ENCODE measurements at places on chromosomes 1 and 21.

DNA sequence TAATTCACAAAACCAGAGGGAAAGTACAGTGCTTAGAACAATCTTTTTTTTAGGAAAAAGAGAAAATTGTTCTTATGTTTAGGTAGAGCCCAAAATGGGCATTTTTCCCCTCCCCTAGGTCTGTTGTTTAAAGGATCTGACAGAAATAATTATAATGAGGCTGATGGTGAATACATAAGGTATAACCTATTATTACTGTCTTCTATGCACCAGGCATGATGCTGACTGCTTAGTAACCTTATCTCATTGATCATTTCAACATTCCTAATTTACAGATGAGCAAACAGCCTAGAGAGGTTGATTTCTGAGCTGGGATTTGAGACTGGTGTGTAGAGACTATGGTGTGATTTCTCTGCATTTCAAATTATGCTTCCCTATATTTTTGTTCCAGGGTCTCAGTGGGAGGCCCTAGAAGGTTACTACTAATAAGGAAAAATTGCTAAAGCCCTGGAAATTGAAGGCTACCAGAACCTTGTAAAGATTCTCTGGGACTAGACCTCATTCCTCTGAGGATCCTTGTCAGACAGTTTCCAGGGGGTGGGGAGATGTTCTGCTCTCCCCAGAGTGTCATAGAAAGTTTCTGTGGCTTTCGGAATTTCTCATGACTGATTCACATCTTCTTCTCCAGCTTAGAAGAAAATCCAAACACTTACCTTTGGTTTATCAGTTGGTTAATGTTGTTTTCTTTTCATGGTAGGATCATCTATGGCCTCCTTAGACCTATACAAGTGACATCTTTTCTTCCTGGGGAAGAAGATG lies 44.9 kb downstream of the ROR1 start:
- DNase-seq = no peak

GRCh38 chr1:3063379-3064295 lies 5.4 kb upstream of the PRDM16 start:
- DNase-seq = no peak

DNA sequence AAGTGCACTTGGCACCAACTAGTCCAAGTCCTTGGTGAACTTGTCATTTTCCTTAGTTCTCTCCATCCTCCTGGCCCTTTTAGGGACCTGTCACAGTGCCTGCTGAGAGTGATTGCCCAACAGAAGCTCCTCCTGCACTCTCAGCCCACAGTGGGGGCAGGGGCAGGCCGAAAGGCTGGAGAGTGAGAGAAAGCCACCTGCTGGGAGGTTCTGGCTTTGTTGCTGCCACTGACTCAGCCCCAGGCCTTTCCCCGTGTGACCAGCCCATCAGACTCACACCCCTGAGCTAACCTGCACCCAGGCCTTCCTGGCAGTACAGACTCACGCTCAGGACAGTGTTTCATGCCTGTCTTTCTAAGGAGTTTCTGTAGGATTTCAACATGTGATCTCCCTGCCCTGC lies 17.1 kb upstream of the PROK1 start:
- peak; percentile 67 for DNase-seq

DNA sequence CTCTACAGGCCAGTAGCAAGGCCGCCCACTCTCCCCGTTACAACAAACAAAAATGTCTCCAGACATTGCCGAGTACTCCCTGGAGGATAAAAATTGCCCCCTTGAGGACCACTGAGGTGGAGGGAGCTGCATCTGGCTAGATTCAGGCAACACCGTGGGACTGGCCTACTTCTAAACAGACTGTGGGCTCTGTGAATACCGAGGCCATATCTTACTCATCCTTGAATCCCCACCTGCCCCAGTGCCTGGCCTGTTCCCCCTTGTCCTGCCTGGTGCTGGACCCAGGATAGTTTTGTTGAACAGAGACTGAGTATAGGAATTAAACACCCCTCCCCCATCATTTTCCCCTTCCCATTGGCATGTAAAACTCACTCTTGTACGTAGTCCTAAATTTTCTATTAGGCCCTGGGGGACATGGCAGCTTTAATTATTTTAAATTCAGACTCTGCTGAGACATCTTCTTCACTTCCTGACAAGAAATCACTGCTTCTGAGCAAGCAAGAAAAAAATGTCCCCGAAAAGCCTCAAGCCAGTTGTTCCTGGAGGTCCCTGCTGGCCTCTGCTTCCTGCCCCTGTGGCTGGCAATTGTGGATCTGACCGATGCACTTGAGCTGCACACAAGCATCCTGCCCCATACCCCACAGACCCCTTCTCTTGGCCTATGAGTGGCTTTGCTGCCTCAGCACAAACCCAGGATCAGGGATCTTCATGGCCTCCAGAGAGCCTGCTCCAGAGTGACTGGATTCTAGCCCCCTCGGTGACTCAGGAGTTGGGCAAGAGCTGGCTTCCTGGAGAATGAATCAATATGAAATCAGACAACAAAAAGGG lies 111.0 kb downstream of the ACTL8 start:
- peak; percentile 81 for DNase-seq

DNA sequence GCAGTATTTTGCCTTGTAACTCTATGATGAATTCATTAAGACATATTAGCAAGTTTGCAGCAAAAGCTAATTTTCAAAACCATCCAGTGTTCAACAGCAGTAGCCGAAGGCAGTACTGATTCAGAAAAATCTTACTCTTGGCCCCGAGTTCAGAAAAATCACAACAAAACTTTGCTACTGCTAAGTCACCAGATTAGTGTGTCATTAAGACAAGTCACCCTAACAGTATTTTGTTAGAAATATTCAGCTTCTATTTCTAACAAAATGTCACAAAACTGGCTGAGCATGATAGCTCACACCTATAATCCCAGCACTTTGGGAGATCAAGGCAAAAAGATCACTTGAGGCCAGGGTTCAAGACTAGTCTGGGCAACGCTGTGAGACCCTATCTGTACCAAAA lies 8.2 kb downstream of the GTF2B start:
- DNase-seq = no peak

DNA sequence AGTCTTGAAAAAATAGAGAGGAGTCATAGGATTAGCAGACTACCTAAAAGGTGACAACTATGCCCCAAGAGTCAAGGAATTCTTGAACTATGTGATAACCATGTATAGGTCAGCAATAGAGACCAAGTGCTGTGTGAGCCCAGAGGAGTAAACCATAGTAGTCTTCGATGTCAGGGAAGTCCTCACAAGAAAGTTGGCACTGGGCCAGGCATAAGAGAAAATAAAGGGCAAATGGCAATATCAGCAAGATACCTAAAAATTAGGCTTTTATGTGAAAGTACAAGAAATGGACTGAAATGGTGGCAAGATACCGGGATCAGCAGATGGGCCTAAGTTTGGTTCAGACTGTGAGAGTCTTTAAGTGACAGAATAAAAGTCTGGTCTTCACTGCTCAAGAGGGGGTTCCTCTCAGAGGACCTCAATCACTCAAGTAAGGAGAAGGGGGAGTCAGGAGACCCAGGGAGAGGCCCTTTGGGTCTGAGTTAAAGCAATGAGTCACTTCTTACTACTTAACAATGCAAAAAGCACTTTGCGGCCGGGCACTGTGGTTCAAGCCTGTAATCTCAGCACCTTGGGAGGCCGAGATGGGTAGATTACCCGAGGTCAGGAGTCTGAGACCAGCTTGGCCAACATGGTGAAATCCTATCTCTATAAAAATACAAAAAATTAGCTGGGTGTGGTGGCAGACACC lies 95.0 kb downstream of the TEX35 start:
- no peak for DNase-seq

DNA sequence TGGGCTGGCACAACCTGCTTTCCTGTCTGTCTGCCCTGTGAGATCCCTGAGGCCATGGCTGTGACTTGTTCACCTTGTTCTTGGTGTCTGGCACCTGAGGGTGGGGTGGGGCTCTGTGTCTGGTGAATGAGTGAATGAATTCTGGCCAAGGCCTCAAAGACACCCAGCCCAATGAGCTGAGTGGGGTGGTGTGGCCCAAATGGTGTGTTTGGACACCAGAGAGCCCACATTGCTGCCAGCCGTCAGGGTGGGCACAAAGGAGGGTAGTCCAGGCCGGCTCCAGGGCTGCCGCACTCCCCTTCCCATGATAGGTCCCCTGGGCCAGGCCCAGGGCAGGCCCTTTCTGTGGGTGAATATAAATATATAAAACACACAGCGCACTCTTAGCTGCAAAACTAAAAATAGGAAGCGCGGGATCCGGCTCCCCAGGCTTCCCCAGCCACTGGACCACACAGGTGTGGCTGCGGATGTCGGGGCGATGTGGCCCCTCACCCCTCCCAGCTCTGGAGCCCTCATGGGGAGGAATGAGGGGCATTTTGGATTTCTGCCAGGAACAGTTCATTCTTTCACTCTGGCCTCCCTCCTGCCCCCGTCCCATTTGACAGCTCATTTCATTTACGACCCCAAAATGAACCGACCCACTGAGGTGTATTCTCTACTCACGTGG lies 33.3 kb downstream of the RUNX3 start:
- DNase-seq = no peak

GRCh38 chr1:182672487-182672836 lies 11.9 kb downstream of the RGS8 start:
- no peak for DNase-seq

- no peak for DNase-seq
Measured at GRCh38 chr1:192140382-192140781, 17.9 kb upstream of the RGS18 start.

DNA sequence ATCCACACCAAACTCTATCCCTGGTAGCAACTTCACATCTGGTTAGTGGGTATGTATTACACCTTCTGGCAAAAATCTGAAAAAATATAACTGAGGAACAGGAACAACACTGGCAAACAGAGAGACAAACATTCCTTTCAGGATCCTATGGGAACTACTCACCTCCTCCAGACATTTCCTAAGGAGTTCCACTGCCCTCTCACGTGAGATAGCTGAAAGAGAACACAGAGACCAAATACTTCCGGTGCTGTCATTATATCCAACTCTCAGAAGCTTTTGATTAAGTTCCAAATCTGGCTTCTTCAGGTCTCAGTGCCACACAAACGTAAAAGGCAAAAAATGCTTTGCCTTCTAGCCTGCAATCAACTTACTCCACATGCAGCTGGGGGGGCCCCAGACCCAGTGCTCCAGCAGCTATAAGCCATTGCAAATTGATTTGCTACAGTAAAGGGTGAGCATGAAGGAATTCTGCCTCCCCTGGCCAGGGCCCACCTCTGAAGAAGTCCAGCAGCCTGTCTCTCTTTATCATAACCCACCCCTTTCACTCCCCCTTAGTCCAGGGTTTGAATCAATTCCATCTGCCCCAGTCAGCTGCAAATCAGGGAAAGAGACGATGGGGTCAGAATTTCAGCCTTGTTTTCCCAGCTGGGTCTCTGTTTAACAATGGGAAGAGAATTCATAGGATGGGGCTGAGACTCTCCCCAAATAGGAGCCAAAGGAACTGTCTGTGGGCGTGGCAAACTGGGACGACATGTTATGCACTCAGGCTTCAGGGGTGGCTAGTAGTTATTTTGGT lies 32.2 kb downstream of the TFAP2E start:
- no peak for DNase-seq

GRCh38 chr1:39648496-39648895 lies 9.1 kb upstream of the HEYL start:
- DNase-seq = no peak
